ENCODE measurements at places on chromosomes 7 and 10.

- DNase-seq: no peak
Measured at GRCh38 chr10:46291817-46292572, 5.2 kb downstream of the ANTXRL start.

DNA sequence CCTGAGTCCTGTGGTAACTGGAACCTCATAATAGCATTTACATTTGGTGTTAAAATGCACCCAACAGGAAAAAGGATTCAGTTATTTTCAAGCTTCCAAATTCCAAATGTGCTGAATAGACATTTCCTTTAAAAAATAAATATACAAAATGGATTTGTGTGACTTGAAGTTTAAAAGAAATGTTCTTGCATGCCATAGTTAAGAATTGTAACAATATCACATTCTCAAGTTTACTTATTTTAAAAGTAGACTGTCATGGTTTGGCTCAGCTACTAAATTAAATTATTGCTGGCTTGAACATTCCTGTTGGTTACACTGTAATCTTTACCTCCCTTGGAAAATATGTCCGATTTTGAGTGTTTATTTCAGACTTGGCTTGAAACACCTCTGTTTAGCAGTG, 31.5 kb downstream of the BICC1 start:
- peak; percentile 18 for DNase-seq

DNA sequence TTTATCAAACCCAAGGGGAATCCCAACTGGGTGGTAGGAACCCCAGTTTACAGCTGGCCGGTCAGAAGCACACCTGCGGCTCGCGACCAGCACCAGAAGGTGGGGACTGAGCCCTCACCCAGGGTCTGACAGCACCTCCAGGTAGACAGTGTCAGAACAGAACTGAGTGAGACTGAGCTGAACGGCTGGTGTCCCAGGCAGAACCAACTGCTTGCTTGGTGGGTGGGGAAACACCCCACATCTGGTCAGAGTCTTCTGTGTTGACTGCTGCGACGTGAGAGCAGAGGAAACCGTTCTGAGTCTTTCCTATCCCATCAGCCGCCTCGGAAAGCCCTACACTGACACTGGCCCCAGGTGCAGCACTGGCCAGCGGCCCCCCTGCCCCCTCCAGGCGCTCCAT, 160.7 kb downstream of the MAD1L1 start:
- DNase-seq: no peak

DNA sequence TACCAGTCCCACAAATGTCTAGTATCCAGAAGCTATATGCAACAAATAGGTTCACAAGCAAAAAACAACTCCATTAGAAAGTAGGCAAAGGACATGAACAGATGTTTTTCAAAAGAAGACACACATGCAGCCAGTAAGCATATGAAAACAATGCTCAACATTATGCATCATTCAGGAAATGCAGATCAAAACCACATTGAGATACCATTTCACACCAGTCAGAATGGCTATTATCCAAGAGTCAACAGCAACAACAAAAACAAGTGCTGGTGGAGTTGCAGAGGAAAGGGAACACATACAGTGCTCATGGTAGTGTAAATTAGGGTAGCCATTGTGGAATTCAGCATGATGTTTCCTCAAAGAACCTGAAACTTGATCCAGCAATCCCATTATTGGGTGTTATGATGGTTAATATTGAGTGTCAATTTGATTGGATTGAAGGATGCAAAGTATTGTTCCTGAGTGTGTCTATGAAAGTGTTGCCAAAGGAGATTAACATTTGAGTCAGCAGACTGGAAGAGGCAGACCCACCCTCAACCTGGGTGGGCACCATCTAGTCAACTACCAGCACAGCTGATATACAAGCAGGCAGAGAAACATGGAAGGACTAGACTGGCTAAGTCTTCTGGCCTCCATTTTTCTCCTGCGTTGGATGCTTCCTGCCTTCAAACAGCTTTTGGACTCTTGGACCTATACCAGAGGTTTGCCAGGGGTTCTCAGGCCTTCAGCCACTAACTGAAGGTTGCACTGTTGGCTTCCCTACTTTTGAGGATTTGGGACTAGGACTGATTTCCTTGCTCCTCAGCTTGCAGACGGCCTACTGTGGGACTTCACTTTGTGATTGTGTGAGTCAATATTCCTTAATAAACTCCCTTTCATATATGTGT, 218.4 kb upstream of the SEMA3D start:
- DNase-seq: no peak

DNA sequence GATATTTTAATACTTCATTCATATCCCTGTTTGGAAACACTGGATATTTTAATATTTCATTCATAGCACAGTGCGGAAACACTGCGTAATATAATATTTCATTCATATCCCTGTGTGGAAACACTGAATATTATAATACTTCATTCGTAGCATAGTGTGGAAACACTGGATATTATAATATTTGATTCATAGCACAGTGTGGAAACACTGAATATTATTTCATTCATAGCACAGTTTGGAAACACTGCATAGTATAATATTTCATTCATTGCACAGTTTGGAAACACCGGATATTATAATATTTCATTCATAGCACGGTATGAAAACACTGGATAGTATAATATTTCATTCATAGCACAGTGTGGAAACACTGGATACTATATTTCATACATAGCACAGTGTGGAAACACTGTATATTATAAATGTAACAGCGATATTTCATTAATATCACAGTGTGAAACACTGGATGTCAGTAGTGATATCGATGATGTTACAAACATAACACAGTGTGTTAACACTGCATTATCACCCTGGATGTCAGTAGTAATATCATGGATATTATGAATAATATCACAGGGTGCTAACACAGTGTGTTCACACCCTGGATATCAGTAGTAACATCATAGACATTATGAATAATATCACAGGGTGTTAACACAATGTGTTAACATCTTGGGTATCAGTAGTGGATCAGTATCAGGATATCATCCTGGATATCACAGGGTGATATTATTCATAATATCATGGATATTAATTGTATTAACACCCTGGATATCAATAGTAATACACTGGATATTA, 2.9 kb upstream of the TMEM225B start:
- no peak for DNase-seq

GRCh38 chr7:123666492-123666891, 10.8 kb downstream of the LMOD2 start:
- DNase-seq: no peak

- peak; percentile 86 for DNase-seq
Measured at GRCh38 chr7:82578430-82578829, 134.9 kb upstream of the CACNA2D1 start.

- DNase-seq: peak; percentile 32
Measured at GRCh38 chr10:80196270-80196949, 8.9 kb downstream of the ANXA11 start.

- DNase-seq: no peak
Measured at GRCh38 chr7:17952387-17952786, 12.1 kb upstream of the SNX13 start.

GRCh38 chr10:113740850-113741249, 10.6 kb upstream of the PLEKHS1 start:
- no peak for DNase-seq

- DNase-seq: no peak
Measured at GRCh38 chr7:87345962-87346371, 503 bp downstream of the CROT start.

GRCh38 chr7:139715194-139715815, 62.5 kb downstream of the HIPK2 start:
- DNase-seq: no peak

- DNase-seq: peak; percentile 46
Measured at GRCh38 chr7:47379629-47380324, 202.1 kb downstream of the TNS3 start.

GRCh38 chr7:71665716-71666115, 533.8 kb downstream of the GALNT17 start:
- DNase-seq: no peak

DNA sequence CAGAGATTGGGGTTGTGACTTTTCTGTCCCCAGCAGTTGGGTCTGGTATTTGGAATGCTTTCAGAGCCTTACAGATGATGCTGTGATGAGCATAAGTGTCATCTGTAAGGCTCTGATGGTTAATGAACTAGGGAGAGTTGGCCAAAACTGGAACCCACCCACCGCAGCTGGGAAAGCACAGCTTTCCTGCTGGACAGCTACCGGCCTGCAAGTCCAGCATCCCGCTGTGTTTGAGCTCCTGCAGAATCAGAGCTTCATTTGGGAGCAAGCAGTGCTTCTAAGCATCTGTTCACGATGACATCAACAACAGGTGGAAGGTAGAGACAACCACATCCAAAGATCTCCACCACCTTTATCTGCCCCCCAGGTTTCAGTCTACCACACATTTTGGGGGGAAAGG, 11.7 kb downstream of the UCN3 start:
- peak; percentile 13 for DNase-seq

DNA sequence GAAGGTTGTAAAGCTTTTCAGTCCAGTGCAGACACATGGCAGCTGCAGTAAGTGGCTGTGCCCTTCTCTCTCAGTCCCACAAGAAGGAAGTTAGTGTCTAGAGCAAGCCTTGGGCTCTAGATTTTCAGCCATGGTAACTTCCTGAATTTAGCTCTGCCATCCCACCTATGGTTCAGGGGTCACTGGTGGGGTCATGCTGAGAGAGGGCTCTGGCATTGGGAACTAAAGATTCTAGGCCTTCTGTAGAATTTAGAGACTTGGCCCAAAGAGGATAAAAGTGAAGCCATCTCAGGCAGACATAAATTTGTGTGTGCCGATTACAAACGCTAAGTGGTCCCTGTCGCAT, 113.5 kb downstream of the COL13A1 start:
- DNase-seq: no peak

DNA sequence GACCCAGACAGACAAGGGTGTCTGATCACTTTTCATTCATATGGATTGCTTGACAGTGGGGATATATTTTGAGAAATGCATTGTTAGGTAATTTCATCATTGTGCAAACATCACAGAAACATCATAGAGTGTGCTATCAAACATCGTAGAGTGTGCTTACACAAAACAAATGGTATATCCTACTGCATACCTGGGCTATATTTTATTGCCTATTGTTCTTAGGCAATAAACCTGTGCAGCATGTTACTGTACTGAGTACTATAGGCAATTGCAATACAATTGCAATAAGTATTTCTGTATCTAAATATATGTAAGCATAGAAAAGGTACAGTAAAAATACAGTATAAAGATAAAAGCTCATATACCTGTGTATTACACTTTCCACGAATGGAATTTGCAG, 319.1 kb downstream of the KIF20B start:
- no peak for DNase-seq

GRCh38 chr7:34842782-34843181, 184.8 kb downstream of the NPSR1 start:
- DNase-seq: peak; percentile 35

DNA sequence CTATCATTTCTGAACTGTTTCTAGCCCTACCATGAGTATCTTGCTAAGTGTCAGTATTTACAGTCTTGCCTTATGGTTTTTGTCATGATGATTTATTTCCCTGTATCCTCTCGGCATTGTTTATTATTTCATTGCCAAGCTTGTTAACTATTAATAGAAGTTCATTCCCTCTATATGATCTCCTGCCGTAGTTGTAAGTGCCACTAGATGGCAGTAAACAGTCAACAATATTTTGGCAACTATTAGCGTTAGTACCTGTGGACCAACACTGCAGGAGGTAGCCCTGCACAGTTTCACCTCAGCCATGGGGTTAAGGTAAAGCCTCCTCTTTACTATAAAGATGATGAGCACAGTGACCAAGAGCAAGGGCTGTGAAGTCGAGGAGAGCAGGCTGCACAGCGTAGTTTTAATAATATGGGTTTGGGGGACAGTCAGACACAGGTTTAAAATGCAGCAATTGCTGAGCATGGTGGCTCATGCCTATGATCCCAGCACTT, 26.1 kb upstream of the CCNJ start:
- DNase-seq: peak; percentile 73

DNA sequence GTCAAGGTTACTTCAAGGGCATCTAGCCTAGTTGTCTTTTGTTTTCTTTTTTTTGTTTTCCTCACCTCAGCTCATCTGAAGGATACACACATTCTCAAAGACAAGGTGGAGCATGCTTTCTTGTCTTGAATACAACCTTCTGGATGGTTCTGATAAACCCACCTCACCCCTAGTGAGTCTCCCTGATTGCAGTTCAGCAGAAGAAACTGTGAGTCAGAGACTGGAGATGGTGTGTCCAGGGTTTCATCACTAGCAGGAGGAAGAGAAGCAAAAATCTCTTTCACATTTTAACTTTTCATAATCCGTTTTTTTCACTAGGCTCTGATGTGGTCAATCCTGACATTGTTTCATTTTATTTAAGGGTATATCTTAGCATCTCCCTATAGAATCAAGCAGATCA, 143.0 kb upstream of the NRBF2 start:
- peak; percentile 6 for DNase-seq

Measured in choroid plexus epithelial cell (primary cell).